ENCODE measurements at places on chromosomes 13 and 19.

DNA sequence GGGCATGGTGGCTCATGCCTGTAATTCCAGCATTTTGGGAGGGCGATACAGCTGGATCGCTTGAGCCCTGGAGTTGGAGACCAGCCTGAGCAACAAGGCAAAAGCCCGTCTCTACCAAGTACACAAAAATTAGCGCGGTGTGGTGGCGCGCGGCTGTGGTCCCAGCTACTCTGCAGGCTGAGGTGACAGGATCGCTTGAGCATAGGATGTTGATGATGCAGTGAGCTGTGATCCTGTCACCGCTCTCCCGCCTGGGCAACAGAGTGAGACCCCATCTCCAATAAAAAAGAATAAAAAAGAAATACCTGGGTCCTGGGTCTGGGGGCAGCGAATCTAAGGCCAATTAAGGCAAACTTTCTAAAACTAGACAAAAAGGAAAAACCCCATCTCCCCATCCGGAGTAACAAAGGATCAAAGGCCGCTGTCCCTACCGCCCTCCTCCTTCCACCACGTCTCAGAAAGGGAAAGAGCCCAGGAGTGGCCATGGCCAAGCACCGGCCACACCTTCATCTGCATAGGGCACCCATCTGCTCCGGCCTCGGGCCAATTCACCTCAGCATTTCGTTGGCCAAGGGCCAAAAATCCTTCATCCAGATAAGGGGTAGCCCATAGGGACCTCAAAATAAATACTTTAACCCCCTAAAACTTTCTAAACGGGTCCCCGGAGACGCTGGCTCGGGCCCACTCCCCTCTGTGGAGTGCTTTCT lies 851 bp downstream of the ZNF320 start:
- DNase-seq = peak; percentile 11

GRCh38 chr19:10104665-10105508 lies 1.3 kb upstream of the PPAN start:
- no peak for DNase-seq

GRCh38 chr13:44273991-44274770 lies 99.4 kb upstream of the SERP2 start:
- peak; percentile 58 for DNase-seq

GRCh38 chr13:74819549-74819948 lies 662.4 kb downstream of the TBC1D4 start:
- peak; percentile 6 for DNase-seq

DNA sequence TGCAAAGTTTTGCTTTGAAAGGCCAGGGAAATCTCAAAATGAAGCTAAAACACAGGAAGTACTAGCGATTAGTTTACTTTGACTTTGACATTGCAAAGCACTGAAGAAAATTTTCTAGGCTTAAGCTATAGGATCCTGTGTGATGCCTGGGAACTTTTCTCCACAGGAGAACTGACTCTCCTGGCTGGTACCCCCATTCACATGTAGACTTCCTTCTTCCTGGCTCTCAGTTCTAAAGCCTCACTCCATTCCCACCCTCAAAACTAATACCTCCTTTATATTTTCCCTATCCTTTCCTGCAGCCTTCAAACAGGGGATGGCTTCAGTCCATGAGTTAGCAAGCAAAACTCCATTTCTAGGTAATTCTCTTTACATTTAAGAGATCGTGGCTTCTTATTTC lies 189.5 kb downstream of the SLITRK1 start:
- DNase-seq = no peak

DNA sequence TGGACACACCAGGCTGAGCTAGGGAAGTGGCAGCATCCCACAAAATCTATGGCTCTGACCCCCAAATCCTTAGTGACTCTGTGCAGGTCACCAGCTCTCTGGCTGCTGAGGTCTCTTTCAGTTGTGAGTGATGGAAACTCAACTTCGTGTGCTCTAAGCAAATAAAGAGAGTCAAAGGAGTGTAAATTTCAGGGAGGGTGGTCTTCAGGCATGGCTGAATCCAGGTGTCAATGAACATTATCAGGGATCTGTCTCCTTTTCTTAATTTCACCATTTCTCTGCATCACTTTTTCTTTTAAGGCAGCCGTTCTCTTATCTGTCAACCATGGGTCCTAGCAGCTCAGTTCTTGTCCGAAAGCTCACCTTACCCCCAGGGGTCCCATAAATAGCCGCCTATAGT lies 6.2 kb downstream of the CYP4F12 start:
- DNase-seq = no peak

GRCh38 chr13:40235160-40235796 lies 431.2 kb downstream of the FOXO1 start:
- DNase-seq = no peak

- no peak for DNase-seq
These were observed 123.9 kb upstream of the ARGLU1 start for GRCh38 chr13:106691861-106692260.

DNA sequence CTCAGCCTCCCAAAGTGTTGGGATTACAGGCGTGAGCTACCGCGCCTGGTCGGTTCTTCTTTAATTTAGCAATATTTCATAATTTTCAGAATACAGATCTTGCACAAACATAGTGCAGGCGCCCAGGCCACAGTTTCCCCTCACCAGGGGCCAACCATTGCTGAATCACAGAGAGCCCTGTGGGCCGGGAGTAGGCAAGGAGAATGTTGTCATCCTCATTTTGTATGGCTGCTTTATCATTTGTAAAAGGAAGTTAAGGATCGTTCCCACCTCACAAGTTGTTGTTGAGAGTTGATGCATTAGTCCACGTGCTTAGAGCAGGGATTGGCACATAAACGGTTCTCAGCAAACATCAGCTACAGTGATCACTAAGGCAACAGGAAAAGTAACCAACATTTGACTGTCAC lies 30.2 kb downstream of the MEIS3 start:
- DNase-seq = peak; percentile 29

- DNase-seq = no peak
These were observed 9.3 kb downstream of the FSTL3 start for GRCh38 chr19:685454-685931.

- DNase-seq = peak; percentile 18
These were observed 120.5 kb downstream of the DIAPH3 start for GRCh38 chr13:60043262-60043661.

- DNase-seq = peak; percentile 29
These were observed 685 bp downstream of the VWA8 start for GRCh38 chr13:41960211-41960636.

- peak; percentile 24 for DNase-seq
These were observed 589 bp downstream of the RBM26 start for GRCh38 chr13:79405501-79405830.

DNA sequence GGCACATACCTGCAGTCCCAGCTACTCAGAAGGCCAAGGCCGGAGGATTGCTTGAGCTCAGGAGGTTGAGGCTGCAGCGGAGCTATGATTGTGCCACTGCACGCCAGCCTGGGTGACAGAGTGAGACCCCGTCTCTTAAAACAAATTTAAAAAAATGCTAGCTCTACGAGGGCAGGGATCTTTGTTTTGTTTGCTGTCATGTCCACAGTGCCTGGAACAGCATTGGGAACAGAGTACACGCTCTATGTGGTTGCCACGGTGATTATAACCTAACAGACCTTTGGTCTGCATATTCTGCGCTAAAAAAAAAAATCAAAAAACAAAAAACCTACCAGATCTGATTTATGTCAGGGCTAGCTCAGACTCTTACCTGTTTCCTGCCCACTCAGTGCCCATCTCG lies 2.2 kb upstream of the SHFL start:
- no peak for DNase-seq

DNA sequence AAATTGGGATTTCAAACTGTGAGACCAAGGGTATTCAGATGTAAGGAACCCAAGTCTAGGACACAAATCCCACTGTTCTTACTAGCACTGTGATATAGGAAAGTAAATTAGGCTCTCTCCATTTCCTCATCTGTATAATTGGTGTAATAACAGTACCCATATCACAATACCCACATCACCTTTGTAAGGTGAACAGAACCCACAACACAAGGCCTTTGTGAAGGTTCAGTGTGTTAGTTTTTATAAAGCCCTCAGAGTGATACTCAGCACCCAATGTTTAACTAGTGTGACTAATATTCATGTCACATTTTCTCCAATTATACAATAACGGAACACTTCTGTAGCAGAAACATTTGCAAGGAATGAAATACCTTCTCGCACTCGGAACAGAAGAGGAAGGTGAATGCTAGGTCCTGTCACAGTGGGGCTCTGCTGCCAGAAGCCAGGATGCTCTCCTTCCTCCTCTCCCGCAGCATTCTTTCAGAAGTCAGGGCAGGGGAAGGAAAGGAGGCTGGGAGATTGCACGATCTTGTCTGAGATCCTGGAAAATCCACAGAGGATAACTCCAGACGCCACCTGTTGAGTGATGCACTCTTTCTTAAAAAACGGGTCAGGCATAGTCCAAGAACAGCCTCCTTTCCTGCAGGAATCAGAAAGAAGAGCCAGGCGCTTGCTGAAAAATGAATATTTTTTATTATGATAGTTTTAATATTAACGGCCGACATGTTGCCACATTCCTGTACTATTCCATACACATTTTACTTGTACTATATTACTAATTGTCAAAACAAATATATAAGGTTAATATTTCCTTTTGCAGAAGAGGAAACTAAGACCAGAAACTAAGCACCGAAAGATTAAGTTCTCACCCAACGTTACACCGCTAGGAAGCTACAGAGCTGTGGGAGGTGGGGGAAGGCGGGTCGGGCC lies 762 bp downstream of the ZNF45 start:
- DNase-seq = no peak

- peak; percentile 13 for DNase-seq
These were observed 1466.1 kb downstream of the UQCRFS1 start for GRCh38 chr19:27746691-27747380.

DNA sequence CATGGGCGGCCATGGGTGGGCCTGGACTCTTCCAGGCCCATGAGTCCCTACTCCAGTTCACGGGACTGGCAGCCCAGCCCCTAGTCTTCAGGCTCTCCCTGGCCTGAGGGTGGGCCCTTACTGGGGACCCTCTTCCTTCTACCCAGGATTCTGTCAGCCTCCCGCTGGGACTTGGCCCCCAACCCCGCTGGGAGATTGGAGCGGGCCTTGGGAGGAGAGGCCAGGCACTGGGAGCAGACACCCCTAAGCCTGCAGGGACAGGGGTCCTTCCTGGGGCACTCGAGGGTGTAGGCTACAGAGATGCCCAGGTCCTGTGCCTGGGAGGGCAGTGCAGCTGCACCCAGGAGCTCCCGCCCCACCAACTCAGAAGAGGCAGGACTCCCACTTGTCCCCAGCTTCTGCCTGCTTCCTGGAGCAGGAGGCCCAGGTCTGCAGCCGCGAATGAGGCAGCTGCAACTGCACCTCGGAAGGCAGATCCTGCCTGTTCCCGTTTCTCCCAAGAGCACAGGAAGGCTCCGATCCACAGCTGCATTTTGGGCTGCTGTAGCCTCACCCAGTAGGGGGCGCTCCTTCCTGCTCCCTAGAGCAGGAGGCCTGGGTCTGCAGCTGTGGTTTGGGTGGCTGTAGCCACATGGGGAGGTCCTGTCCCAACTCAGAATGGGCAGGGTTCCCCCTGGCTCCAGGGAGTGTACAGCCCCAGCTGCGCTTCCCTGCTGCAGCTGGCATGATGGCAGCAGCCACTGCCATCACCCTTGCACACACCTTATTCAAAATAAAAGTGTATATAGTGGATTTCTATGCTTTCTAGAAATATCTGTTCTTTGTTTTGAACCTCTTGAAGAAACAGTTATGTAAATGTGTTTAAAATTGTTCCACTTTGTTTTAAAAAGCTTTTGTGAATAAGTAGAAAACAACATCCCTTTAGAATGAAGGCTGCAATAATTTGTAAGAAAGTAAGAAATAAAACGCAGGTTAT lies 46.8 kb downstream of the TEX26 start:
- peak; percentile 25 for DNase-seq

DNA sequence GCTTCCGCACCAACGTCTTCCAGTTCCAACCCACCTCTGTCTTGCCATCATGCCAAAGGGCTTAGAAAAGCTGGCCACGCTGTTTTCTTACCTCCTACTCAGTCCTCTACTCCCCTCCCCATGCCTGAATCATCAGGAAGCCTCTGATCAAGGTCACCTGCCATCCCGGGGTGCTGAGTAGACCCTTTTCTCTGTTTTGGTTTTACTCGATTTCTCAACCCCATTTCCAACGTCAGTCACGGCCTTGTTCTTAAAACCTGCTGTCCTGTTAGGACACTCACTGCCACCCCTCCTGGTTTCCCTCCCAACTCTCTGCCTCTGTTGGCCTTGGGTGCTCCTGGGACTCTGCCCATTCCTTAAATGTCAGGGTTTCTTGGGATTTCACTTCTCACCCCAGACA lies 350.1 kb downstream of the FOXO1 start:
- no peak for DNase-seq

- no peak for DNase-seq
These were observed 12.1 kb downstream of the ZBTB7A start for GRCh38 chr19:4054441-4055208.

- no peak for DNase-seq
These were observed 204.6 kb downstream of the VWA8 start for GRCh38 chr13:41756198-41756880.

DNA sequence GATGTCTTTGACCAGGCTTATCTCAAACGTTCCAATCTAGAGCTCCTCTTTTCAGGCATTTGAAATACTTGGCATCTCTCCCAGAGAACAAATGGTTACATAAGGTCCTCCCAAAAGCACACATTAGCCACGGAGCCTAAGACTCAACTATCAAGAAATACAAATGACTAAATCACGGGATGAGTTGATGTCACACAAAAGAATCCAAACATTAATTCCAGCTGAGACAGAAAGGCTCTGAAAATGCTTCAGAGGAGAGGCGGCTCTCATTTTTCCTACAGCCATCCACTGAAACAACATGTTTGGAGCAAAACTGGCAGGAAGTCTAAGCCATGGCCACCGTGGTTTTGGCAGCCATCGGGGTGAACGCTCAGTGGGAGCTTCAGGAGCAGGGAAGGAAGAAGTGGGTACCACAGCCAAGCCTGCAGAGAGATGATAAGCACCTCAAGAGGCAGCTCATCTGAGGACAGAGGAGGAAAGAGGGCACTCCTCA lies 122.5 kb downstream of the STK24 start:
- DNase-seq = peak; percentile 91

GRCh38 chr19:48991873-48992580 lies 1.1 kb downstream of the GYS1 start:
- peak; percentile 82 for DNase-seq

DNA sequence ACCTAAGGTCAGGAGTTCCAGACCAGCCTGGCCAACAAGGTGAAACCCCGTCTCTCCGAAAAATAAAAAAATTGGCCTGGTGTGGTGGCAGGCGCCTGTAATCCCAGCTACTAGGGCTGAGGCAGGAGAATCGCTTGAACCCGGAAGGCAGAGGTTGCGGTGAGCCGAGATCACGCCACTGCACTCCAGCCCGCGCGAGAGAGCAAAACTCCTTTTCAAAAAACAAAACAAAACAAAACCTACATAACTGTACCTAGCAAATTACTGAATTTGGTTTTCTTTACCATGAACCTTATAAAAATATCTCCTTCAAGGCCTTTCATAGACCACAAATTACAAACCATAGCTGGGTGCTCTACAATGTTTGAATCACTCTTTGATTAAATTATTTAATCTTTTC lies 760 bp downstream of the ZNF91 start:
- peak; percentile 36 for DNase-seq

DNA sequence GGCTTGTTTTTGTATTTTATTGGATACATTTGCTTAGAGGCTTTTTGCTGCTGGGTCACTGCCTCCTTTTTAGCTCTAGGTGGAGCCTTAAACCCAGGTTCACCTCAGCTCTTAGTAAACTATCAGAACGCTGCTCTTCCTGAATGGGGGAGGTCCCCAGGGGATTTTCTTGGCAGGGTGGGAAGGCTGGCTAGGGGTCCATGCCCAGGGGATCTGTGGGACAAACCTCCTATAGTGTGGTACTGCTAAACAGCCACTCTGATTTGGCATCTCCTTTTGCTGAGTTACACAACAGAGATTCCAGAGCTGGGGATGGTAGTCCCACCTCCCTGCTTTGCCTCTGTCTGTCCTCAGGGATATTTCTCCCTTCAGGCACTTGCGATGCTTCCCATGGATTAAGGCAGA lies 204.9 kb downstream of the ZIC5 start:
- DNase-seq = no peak

Measured in fibroblast of pulmonary artery (primary cell).